HCT116 (cell line): ENCODE measurements at places on chromosomes 2 and 18. TPM values are rescaled to one million over a fixed set of nuclear protein-coding genes. Genes with fewer than 3 reads are reported as not detected.

Gene SPTBN1
- 84.4 TPM for total RNA-seq

Gene FBXO36
- 3.8 TPM for total RNA-seq

Gene FAP
- not detected for total RNA-seq

Gene FLACC1
- total RNA-seq = 0.74 TPM

Gene CXCR1
- not detected for total RNA-seq

Gene RIT2
- not detected for total RNA-seq

Gene CABYR
- total RNA-seq = not detected

Gene KCNG2
- total RNA-seq = not detected

Gene LYPD6
- total RNA-seq = 3.0 TPM

Gene FOXD4L1
- total RNA-seq = 0.64 TPM

Gene PAIP2B
- 5.9 TPM for total RNA-seq

Gene ABCA12
- total RNA-seq = 1.3 TPM

Gene C18orf54
- 10.0 TPM for total RNA-seq

Gene TACR1
- total RNA-seq = not detected

Gene FBLN7
- 0.34 TPM for total RNA-seq

Gene FEV
- not detected for total RNA-seq

Gene SLC9A2
- 1.4 TPM for total RNA-seq

Gene GPBAR1
- total RNA-seq = 0.27 TPM
